ENCODE measurements at places on chromosomes 16 and 17.

GRCh38 chr16:8589057-8589899 lies 1.0 kb downstream of the TMEM114 start:
- DNase-seq = no peak

DNA sequence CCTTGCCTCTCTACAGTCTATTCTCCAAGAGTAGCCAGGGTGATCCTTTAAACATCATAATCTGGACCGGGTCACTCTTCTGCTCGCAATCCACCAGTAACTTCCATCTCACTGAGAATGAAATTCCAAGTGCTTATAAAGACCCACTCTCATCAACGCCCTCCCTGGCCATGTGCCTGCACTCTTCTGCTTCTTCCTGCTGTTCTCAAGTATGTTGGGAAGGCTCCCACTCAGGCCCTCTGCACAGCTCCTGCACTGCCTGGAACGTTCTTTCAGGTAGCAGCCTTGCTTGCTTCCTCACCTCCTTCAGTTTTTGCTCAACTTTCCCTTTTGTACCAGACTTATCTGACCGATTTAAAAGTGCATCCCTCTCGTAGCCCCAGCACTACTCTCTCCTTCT lies 44.4 kb downstream of the BRD7 start:
- no peak for DNase-seq

DNA sequence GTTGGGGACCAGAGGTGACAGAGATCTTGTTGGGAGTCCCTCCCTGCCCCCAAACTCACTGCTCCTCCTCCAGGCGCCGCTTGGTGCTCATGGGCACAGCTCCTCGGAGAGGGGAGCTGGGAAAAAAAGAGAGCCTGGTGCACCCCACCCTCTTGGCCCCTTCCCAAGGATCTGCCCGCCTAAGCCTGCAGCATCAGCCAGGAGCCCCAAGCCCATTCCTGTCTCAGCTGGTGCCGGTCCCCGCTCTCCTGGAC lies 400 bp downstream of the HCFC1R1 start:
- no peak for DNase-seq

DNA sequence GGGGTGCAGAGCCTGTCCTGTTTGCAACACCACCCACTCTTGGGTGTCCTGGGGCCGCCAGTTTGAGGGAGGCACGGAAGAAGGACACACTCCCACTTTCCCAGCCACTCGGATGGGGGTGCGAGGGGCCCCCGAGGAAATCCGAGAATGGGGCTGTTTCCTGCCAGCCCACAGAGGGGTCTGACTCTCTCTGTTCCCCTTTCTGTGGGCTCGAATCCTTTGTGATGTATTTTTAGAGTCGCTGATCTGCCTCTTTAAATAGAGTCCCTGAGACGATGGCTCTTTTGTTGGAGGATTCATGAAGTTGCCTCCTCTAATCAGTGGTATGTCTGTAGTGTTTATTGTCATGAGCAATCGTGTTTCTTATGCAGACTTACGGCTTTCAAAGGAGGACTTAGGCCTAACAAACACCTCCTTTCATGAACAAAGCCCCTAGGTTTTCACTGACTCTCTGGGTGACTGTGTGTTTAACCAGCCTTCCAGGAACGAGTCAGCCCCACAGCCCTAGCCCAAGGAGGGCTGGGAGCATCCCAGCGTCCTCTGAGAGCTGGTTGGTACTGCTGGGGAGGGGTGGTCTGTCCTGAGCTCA lies 29.1 kb downstream of the CIBAR2 start:
- no peak for DNase-seq

DNA sequence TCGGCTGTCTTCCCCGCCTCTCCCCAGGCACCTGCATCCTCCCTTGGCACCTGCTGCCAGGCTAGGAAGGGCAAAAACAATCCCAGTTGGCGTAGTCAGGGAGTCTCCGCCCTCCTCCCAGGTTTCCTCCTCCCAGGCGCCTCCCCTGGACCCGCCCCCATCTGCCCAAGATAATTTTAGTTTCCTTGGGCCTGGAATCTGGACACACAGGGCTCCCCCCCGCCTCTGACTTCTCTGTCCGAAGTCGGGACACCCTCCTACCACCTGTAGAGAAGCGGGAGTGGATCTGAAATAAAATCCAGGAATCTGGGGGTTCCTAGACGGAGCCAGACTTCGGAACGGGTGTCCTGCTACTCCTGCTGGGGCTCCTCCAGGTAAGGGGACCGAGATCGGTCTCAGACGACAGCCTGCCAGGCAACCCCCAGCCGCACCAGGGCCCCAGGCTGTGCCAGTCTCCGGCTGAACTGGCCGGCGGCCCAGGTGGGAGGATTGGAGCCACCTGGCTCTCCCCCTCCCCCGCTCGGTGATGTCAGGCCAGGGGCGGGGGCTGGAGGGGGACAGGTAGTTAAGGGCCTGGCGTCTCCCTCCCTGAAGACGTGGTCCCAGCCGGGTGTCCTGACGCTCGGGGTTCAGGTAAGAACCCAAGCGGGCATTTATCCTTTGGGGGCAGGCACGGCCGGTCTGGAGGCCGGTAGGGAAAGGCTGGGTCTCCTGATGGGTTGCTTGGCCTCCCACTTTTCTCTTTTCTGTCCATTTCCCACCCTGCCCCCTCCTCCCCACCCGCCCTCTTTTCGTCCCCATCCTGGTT lies at the start of gene GRB7:
GRB7 (plus strand) TSS at position 179 of the 808 bp plus-strand sequence. CDS start 4,364 bp downstream, outside the sequence.
- DNase-seq = no peak
